ENCODE measurements at places on chromosomes 1 and 21. TPM values are rescaled to one million over a fixed set of nuclear protein-coding genes. Genes with fewer than 3 reads are reported as not detected.

The BCL2L15 gene
- 0.53 TPM for total RNA-seq

The PLA2G2F gene
- total RNA-seq: not detected

The TAGLN2 gene
- total RNA-seq: 76.7 TPM

The PER3 gene
- total RNA-seq: 9.3 TPM

The BARHL2 gene
- total RNA-seq: not detected

The IL12RB2 gene
- total RNA-seq: 0.77 TPM

The KIF21B gene
- total RNA-seq: 7.0 TPM

The DMBX1 gene
- 2.3 TPM for total RNA-seq

The FCMR gene
- total RNA-seq: not detected

The PGBD2 gene
- total RNA-seq: 10.4 TPM

The KLHDC9 gene
- 7.0 TPM for total RNA-seq

The TIE1 gene
- 1.2 TPM for total RNA-seq

The SYDE2 gene
- 12.1 TPM for total RNA-seq

All from H9 (cell line).